ENCODE measurements at places on chromosomes 2 and 18. TPM values are rescaled to one million over a fixed set of nuclear protein-coding genes. Genes with fewer than 3 reads are reported as not detected.

CHN1 gene
- 13.2 TPM for polyA plus RNA-seq

DNAH7 gene
- polyA plus RNA-seq, result 0.28 TPM

PAIP2B gene
- 3.5 TPM for polyA plus RNA-seq

HOXD9 gene
- 10.5 TPM for polyA plus RNA-seq

MTX2 gene
- polyA plus RNA-seq, result 53.3 TPM

GAREM2 gene
- polyA plus RNA-seq, result 5.2 TPM

DNA sequence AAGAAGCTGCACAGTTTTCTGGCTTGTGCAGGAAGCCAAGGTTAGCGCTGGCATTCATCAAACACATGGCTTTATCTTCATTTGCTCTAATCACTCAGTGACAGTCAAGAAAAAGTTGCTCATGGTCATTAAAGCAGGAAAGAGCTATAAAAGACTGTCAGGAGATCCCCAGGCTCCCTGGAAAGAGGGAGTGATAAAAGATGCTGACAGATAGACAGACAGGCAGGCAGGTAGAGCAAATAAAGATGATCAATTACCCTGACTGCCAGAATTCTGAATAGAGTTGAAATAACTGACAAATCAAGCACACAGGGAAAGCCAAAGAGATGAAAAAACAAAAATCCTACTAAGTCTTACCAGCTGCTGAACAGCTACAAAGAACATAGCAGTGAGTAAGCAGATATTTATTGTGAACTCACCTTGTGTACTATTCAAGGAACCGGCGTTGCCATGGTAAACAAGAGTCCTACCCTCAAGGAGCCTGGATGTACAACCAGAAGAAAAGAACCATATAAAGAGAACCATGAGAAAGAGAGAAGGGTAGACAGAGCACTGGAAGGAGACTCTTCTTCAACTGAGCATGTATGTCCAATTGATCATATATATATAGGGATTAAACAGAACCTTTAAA, 68.0 kb downstream of the RNF152 start:
- DNase-seq, result no peak

- DNase-seq, result no peak
These were observed 61.3 kb downstream of the GALNT1 start for GRCh38 chr18:35642802-35643201.

GRCh38 chr2:206422493-206422892, 20.8 kb upstream of the ADAM23 start:
- DNase-seq, result no peak

- no peak for DNase-seq
These were observed 90.7 kb downstream of the WDPCP start for GRCh38 chr2:63497576-63497975.

- no peak for DNase-seq
These were observed 12.8 kb downstream of the NTSR2 start for GRCh38 chr2:11657195-11657594.

All from hindlimb muscle (tissue), 1 donor.